ENCODE measurements at places on chromosomes 6 and 20.

DNA sequence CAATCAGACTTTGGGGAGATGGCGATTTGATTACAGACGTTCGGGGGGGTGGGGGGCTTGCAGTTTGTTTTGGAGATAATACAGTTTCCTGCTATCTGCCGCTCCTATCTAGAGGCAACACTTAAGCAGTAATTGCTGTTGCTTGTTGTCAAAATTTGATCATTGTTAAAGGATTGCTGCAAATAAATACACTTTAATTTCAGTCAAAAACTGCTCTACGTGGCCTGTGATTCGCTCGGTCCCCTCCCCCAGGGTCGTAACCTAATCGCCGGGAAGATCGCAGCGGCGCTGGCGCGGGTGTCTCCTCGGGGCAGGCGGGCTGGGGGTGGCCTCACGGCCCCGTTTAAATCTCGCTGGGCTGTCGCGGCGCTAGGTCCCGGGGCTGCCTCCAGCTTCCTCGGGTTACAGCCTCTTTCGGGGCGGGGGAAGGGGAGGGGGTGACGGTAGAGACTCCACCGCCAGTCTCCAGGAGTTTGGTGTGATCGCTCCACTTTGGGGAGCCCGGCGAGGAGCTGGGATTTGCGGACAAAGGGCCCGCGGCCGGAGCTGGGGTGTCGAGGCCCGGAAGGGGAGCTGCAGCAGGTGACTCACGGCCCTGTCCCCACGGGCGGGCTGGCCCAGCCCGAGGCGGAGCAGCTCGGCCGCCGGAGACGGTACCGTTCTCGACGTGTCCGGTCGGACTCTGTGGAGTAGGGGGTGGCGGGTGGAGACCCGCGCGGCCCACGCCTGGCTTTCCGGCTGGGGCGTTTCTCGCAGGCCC is 4.2 kb downstream of the FOXC1 start:
- DNase-seq: no peak

DNA sequence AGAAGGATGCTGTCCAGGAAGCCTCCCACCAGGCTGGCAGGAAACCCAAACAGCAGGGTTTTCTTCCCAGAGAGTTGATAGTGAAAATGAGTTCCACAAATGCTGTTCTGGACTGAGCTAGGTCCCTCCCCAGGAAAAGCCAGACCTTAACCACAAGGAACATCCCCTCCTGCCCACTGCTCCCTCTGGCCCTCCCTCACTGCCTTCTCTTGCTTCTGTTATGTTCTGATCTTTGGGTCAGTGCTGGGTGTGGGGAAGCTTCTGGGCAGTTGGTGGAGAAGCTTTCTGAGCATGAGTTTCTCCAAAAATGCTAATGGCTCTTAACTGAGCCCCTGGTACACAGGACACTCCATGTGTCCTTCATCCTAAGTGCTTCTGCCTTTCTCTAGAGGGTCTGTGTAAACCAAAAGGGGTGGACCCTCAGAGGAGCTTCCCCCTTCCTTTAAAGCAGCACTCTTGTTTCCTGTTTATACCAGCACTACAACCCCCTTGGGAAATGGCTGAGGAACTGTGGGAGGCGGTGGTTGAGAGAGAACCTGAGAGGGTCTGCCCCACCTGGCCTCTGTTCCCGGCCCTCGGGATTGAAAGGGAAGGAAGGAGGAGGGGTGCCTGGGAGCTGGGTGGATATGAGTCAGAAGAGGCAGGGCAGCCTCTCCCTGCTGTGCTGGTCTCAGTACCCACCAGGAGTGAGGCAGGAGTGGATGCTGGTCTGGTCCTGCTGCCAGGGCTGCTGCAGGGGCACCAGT is 42.0 kb downstream of the CDS2 start:
- DNase-seq: no peak

- no peak for DNase-seq
Measured at GRCh38 chr20:3621111-3621510, 42.1 kb downstream of the GFRA4 start.

DNA sequence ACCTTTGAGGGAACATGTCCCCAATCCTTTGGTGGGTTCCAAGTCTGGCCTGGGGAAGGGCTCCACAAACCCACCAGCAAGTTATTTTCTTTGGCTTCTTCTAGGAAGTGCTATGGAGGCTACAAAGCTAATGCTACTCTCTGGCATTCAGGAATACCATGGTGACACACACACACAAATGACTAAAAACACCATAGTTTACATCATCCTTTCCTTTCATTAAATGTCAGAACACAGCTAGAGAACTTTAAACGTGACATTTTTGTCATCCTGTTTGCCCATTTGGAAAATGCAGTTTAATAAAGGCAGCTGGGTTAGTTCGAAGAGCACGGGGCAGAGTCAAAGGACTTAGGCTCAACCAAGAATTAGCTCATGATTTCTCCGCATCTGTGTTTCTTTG is 40.2 kb upstream of the PROKR2 start:
- DNase-seq: no peak

GRCh38 chr6:104306211-104306610 is 553.5 kb downstream of the HACE1 start:
- DNase-seq: no peak

GRCh38 chr6:78502386-78502887 is 364.9 kb upstream of the IRAK1BP1 start:
- no peak for DNase-seq

- no peak for DNase-seq
Measured at GRCh38 chr6:168741942-168742782, 301.2 kb downstream of the SMOC2 start.

- DNase-seq: no peak
Measured at GRCh38 chr6:5540370-5540769, 279.1 kb downstream of the FARS2 start.

DNA sequence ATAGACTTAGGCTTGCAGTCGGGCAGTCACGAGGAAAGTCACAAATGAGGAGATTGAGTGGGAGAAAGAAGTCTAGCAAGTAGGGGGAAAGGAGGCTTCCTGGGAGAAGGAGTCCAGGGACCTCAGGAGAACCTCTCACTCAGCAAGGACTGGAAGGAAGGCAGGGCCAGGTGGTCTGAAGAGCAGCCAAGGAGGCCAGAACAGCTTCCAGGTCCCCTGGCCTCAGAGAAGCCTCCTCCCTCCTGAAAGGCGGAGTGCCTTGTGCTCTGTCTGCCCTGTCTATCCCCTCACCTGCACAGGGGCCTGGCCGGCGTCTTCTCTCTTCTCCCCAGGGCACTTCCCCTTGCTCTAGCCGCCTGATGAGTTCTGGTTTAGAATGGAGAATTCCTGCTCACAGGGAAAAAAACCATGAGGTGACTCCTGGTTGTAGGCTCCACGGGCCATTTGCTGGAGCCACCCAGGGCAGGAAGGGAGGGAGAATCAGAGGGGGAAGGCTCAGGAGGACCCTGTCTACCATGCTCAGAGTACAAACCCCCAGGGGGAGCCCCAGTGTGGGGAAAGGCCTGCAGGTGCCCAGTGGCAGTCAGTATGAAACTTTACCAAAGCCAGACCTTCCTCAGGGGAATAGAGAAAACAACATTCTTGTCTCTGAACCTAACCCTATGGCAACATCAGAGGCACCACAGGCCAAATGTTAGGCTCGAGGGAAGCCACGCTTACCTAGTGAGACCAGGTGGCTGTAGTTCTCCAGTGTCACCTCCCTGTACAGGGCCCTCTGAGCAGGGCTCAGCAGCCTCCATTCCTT is 11.2 kb downstream of the ZNF337 start:
- DNase-seq: no peak

GRCh38 chr6:110358553-110359160 is 508 bp upstream of the METTL24 start:
- DNase-seq: no peak

- no peak for DNase-seq
Measured at GRCh38 chr6:94175465-94175864, 756.1 kb upstream of the EPHA7 start.

DNA sequence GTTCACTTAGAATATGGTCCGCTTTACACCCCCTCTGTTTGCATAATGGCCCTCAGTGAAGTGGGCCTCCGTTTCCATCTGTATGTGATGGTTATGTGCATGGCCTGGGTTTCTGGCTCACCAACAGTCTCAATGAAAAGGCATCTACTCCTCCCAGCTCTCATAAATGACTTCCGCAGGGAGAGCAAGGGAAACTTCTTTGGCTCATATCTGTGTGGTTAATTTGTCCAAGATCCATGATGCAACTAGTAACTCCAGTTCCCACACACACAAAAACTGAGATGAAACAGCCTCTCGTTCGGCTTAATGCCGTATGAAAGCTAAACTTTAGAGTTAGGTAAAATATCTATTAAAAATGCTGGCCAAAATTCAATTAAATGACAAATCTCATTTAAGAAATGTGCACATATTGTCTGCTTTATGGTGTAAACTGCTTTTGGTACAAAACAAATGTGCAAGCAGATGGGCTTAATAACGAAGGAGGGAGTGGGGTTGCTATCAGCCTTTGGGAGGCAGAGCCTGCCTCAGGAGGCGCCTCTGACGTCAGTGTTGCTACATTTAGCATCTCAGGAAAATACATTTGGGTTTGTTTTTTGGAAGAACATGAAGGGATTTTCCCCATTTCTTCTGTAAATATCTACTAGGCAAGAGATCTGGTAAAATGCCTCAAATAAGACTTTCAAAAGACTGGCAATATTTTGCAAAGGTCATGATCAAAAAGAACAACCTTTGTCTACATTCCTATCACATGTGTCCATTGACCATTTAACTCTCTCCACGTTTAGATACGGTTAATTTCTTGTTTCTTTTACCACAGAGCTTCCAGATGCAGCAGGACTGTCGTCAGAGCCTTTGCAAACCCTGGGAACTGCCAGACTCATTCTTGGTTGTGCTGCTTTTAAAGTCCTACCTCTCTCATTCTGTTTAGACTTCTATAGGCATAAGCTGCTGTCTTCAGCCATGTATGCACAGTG is 96.8 kb downstream of the ARMC2 start:
- DNase-seq: no peak

GRCh38 chr20:6348908-6349307 is 226.1 kb upstream of the FERMT1 start:
- no peak for DNase-seq

- DNase-seq: no peak
Measured at GRCh38 chr6:17042422-17043147, 59.3 kb upstream of the STMND1 start.

DNA sequence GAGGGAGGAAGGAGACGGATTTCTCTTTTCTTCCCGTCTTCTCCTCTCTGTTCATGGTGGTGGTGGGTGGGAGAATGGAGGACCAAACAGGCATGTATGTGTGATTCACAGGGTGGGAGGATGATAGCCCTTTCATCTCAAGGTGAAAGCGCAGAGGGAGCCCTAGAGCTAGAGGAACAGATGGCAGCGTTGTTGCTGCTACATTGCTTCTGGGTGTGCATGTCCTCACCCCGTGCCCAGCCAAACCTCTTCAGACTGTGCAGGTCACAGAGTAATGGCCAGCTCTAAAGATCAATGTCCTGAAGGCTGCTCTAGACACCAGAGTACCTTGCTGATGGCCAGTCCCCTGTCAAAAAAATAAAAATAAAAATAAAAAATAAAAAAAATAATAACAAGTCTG is 301.8 kb downstream of the TBC1D7 start:
- no peak for DNase-seq

DNA sequence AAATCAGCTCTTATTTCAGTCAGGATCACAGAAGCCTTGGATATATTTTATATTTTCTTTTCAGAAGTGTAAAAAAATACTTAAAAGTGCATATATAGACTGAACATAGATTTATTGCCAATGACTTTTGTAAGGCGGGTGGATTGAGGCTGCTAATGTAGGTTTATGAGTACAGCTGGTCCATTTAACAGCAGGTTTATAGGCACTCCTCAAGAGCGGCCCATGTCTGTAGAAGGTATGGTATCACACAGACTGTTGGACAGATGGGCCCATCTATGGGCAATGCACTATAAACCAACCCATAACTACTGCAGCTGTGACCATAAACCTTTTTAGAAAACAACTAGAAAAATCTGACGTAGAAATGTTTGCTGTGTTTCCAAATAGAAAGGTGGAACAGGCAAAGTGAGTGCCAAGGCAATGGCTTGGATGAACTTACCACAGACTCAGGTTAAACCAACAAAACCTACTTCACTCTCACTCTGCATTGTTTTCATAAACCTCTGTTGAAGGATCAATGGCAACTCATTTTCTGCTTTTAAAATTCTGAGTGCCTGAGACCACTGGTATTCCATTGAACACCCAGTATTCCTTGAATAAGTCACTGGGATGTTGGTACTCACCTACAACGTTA is 170.6 kb upstream of the EYA4 start:
- DNase-seq: no peak

DNA sequence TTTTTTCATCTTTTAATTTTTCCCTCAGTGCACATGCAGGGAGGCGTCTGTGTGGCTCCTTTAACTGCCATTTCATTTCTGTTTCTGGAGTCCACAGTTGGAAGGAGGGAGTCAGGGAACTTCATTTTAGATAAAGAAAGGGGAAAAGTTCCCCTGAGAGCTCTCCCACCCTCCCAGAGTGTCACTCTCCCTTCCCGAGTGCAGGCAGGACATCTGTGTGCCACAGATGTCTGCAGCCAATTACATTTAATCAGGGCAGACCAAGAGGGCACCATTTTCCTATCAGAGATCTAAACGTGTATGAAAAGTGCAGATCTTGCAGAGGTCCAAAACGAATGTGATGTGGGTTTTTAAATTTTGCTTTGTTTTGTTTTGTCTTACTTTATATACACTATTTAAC is 96.6 kb downstream of the PXDC1 start:
- DNase-seq: no peak

DNA sequence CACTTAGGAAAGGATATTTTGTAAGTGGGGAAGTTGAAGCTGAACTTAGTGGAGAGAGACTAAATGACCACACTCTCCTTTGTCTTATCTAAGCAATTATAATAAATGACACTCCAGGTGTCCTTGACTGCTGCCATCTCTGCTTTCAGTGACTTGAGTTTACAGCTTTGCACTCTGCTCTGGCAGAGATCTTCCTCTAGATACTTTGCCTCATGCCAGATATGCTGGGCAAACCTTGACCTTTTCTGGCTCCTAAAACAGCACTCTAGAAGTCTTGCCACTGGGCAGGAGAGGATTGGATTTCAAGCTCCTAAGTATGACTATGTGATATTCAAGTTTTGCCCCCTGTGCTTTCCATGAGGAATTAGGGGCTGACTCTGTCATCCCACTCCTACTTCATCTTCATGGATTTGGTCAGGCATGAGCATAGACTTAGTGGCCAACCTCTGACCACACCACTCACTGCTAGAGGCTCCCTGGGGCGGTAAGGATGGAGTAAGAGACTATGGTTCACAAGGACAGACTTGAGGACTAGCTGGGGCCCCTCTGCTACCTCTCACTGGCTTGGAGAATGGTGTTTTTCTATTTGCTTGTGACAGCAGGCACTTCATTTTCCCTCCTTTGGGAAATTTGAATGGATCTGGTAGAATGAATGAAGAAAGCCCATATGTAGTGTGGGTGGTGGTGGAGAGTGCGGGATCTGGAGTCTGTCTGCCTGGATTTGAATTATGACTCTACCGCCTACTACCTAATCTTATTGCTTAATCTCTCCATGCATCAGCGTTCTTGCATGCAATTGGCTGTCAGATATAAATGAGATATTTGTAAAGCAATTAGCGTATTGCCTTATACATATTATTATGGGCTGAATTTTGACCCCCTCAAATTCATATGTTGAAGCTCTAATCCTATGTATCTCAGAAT is 191.4 kb downstream of the REV3L start:
- DNase-seq: no peak

- DNase-seq: no peak
Measured at GRCh38 chr20:3390759-3391425, 16.6 kb downstream of the DNAAF9 start.

Measured in effector CD4-positive, alpha-beta T cell (primary cell).